ENCODE measurements at places on chromosomes 3 and 15.

- DNase-seq: no peak
Observed at GRCh38 chr15:71999807-72000206, 118.1 kb downstream of the MYO9A start.

DNA sequence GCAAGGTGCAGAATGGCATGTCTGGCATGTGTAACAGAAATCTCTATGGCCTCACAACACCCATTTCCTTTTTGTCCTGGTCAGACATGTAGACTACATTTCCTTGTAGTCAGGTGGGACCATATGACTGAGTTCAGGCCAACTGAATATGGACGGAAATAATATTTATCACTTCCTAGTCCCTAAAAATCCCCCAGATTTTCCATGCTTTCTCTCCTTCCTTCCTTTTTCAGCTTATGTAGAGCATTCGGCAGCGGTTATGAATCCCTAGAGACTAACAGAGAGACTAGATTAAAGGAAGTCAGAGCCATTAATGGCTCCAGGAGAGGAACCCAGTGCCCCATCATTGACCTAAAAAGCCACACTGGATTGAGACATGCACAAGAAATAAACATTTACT lies 35.8 kb downstream of the SLC9A9 start:
- DNase-seq: no peak

- DNase-seq: no peak
Observed at GRCh38 chr3:127171320-127171719, 21.6 kb upstream of the PRR23E start.

- no peak for DNase-seq
Observed at GRCh38 chr3:150447631-150448465, 39.8 kb downstream of the TSC22D2 start.

DNA sequence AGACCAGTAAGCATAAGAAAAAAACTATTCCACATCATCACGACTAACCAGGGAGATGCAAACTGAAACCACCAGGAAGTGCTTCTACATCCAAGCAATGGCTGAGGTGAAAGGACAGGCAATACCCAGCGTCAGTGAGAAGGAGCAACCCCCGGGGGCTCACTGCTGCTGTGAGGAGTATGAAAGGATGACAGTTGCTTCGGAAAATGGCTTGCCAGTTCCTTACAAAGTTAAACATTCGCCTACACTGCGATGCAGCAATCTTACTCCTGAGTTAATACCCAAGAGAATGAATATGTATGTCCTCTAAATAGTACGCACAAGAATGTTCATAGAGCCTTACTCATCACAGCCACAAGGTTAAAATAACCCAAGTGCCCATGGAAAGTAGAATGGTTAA lies 13.3 kb upstream of the PLXNA1 start:
- DNase-seq: no peak

All from B cell (primary cell).